Activated CD8-positive, alpha-beta T cell treated with anti-CD3 and anti-CD28 coated beads for 36 hours (primary cell): ENCODE measurements at places on chromosomes 2 and 18. TPM values are rescaled to one million over a fixed set of nuclear protein-coding genes. Genes with fewer than 3 reads are reported as not detected.

- H3K36me3 ChIP-seq: peaks cover 1% of the 10 kb centered on the region
- H3K27ac ChIP-seq: no peak overlapping the region
- no peaks in the 10 kb centered on the region for H3K27me3 ChIP-seq
- no peak overlapping the region for H3K4me3 ChIP-seq
- no peaks in the 10 kb centered on the region for H3K4me1 ChIP-seq
- DNase-seq: no peak
These were observed 50.0 kb upstream of the HPCAL1 start for GRCh38 chr2:10252661-10253060.

DNA sequence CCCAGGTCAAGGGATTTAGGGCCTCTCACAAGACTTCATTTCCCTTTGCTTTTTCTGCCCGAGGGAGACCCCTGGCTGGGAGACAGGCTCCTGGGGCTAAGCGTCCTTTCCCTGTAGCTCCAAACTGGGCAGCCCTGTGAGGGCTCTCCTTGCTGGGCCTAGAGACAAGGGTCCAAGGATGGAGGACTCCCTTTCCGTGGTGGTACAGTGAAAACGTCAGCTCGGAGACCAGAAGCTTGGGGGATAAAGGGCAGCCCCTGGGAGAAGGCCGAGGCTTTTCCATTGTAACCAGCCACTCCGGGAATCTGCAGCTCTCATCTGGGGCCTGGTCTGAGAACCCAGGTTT lies 2.3 kb downstream of the SIX2 start:
- H3K27ac ChIP-seq: no peak overlapping the region
- H3K36me3 ChIP-seq: no peaks in the 10 kb centered on the region
- H3K4me1 ChIP-seq: peaks cover 17% of the 10 kb centered on the region

GRCh38 chr18:8375249-8375648 lies 234.0 kb upstream of the RAB12 start:
- no peak overlapping the region for H3K4me3 ChIP-seq
- no peak for DNase-seq
- H3K27me3 ChIP-seq: no peaks in the 10 kb centered on the region

DNA sequence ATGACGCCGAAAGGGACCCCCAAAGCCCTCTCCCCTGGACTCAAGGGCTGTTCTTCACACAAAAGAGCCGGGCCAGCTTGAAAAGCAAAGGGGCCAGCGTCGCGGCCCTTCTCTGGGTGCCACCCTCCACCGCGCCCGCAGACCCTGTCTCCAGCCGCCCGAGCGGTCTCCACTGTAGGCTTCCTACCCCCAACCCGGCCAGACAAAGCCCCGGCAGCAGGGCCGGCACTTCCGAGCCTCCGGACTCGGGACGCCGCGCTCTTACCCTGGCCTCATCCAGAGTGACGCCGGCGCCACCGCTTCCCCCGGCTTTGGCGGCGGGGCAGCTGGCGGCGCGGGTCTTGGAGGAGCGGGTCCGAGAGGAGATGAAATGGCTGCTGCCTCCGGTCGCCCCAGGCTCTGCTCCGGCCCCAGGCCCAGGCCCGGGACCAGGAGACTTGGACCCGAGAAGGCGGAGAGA lies 603 bp downstream of the ATAD2B start:
- H3K4me3 ChIP-seq: peak overlapping the region; percentile 95
- H3K36me3 ChIP-seq: no peaks in the 10 kb centered on the region
- DNase-seq: peak; percentile 36
- H3K27ac ChIP-seq: peak overlapping the region; percentile 99
- H3K27me3 ChIP-seq: no peaks in the 10 kb centered on the region
- H3K4me1 ChIP-seq: peaks cover 48% of the 10 kb centered on the region

PPP1R7 gene
- 88.7 TPM for total RNA-seq

ZAP70 gene
- total RNA-seq: 218 TPM
